Fibroblast of lung (primary cell): ENCODE measurements at places on chromosomes 2 and 18. TPM values are rescaled to one million over a fixed set of nuclear protein-coding genes. Genes with fewer than 3 reads are reported as not detected.

WDR33 gene
- total RNA-seq, result 20.8 and 27.2 TPM in 2 replicates

POTEC gene
- not detected in 2 replicates for total RNA-seq

CIB4 gene
- not detected in 2 replicates for total RNA-seq

IL36B gene
- total RNA-seq, result not detected in 2 replicates

VWA3B gene
- 0.17 and 0.26 TPM in 2 replicates for total RNA-seq

ANKRD30B gene
- under 0.01 and 0.33 TPM in 2 replicates for total RNA-seq

KIAA2012 gene
- under 0.01 TPM in 1 of 2 replicates, not detected in the other for total RNA-seq

IL1RN gene
- total RNA-seq, result not detected in 2 replicates

TSPYL6 gene
- not detected in 2 replicates for total RNA-seq

MAPRE3 gene
- total RNA-seq, result 2.8 and 7.9 TPM in 2 replicates

SLC23A3 gene
- 1.8 and 2.5 TPM in 2 replicates for total RNA-seq

PER2 gene
- 2.1 and 4.6 TPM in 2 replicates for total RNA-seq

SERPINB10 gene
- not detected in 2 replicates for total RNA-seq

DSG3 gene
- under 0.01 TPM in 1 of 2 replicates, not detected in the other for total RNA-seq

ARHGAP28 gene
- 27.2 and 35.0 TPM in 2 replicates for total RNA-seq

COLEC12 gene
- total RNA-seq, result 24.8 and 60.6 TPM in 2 replicates

AMER3 gene
- not detected in 2 replicates for total RNA-seq

EGR4 gene
- under 0.01 TPM in 1 of 2 replicates, not detected in the other for total RNA-seq

MTLN gene
- total RNA-seq, result 51.9 and 74.2 TPM in 2 replicates

CDCA7 gene
- 1.3 and 1.5 TPM in 2 replicates for total RNA-seq

DIPK1C gene
- not detected in 2 replicates for total RNA-seq

SCYGR8 gene
- total RNA-seq, result not detected in 2 replicates

ASB3 gene
- total RNA-seq, result 31.9 and 32.6 TPM in 2 replicates

PCARE gene
- under 0.01 TPM in 1 of 2 replicates, not detected in the other for total RNA-seq

DNAJC10 gene
- 70.1 and 102 TPM in 2 replicates for total RNA-seq

CNTNAP5 gene
- not detected in 2 replicates for total RNA-seq

DSG4 gene
- total RNA-seq, result not detected in 2 replicates

KIF3C gene
- total RNA-seq, result 9.0 and 13.0 TPM in 2 replicates

ATAD2B gene
- 9.0 and 11.4 TPM in 2 replicates for total RNA-seq
